ENCODE measurements at places on chromosomes 12 and 14.

GRCh38 chr14:99121319-99121875 lies 150.6 kb downstream of the BCL11B start:
- DNase-seq = no peak

DNA sequence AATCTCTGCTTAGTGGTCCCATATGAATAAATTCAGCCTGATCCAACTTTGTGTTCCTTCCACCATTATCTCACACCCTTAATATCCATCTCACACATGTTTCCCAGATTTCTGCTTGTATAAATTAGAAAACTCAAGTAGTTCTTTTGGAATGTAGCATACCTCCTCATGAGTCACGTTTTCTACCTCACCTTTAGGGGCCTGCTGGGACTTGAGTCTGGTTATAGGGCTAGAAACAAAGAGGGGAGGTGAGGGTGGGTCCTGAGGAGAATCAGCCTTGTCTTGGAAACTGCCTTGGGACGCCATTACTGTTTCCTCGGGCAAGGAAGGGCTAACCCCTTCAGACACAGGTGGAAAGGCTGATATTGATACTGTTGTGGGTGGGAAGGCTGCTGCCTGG lies 51.1 kb downstream of the EMP1 start:
- DNase-seq = no peak

GRCh38 chr12:106022568-106023012 lies 116.2 kb downstream of the NUAK1 start:
- DNase-seq = no peak

DNA sequence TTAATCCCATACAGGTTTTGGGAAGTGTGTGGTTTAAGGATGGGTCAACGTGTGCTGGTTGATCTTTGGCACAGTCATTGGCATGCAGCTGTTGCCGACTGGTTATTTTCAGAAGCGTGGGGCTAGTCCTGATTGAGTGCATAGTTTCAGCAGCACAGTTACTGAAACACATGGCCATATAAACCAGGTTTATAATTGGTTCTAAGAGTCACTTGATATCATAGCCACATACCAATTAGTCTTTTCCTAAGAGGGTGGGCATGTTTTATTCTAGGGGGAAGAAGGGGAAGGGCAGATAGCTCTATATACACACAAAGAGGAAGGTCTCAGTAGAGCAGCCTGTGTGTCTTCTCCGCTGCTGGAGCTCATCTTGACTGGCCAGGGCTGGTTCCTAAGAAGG lies 11.0 kb upstream of the RPS6KL1 start:
- DNase-seq = no peak

GRCh38 chr12:26124446-26125399 lies at the start of gene BHLHE41:
BHLHE41 (minus strand) TSS chr12:26125037; CDS start chr12:26124779, 258 bp downstream.
- DNase-seq = no peak

DNA sequence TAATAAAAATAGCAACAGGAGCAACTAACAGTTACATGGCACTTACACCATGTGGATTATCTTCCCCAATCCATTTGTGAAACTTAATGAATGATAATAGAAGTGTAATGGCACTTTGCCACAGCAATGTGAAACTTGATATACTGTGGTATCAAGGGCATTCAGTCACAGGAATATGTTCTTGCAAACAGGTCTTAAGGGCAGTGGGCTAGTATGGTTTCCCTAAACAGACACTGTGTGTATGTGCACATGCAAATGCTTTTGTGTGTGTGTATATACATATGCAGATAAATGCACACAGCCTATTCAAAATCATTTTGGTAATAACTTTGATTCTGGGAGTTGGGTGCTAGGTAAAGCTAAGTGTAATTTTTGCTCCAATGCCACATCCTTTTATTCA lies 26.2 kb upstream of the ARHGAP5 start:
- no peak for DNase-seq

DNA sequence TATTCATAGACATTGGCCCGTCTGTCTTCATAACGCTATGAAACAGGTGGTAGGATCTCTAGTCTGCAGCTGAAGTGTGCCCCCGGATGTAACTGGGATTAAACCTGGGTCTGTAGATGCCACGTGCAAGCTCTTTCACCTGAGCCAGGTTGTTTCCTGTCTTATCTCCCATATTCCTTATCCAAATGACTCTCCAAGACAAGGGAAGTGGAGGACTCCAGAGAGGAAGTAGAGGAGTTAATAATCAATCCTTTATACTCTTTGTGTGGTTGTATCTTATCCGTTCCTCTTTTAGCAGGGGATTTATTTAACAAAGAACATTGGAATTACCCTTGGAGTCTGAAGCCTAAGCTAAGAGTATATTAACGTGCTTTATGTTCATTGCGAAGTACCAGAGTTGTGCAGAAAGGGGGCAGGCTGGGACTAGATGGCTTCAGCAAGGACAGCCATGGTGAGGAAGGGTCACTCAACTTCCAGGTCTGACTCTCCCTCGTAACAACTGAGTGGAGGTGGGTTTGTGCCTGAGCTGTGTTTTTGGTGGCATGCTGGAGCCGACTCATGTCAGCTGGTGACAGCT lies 82.8 kb downstream of the RIN3 start:
- DNase-seq = no peak

DNA sequence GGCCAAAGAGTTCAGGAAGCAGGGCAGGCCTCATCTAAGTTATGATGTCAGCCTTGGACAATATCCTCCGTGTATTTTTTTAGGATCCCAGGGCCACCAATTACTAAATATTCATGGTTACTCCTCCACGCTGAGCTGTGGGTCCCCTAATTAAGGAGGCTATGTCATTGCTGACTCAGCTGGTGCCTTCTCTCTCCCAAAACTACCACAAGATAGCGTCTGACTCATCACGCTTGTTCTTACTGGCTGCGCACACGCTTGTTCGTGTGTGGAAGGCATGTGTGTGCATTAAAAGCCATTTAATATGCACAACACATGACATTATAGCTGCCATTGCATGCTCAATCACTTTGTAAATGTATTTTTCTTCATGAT lies 78.3 kb downstream of the GSC start:
- DNase-seq = no peak

DNA sequence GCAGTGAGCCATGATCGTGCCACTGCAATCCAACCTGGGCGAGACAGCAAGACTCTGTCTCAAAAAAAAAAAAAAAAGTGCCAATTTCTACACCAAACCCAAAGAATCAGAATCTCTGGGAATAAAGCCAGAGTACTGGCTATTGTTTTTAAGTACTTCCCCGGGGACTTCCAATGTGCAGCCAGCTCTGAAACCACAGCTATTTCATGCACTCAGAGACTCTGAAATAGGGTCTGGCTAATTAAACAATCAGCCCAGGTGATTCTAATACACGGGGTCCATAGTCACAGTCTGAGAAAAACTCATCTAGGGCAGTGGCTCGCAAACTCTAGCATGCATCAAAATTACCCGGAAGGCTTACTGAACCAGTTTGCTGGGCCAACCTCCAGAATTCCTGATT lies 56.3 kb downstream of the SIX6 start:
- DNase-seq = no peak

GRCh38 chr12:10363914-10364814 lies 25.7 kb downstream of the KLRK1 start:
- DNase-seq = no peak

GRCh38 chr14:54137614-54137961 lies 181.0 kb upstream of the BMP4 start:
- DNase-seq = no peak

DNA sequence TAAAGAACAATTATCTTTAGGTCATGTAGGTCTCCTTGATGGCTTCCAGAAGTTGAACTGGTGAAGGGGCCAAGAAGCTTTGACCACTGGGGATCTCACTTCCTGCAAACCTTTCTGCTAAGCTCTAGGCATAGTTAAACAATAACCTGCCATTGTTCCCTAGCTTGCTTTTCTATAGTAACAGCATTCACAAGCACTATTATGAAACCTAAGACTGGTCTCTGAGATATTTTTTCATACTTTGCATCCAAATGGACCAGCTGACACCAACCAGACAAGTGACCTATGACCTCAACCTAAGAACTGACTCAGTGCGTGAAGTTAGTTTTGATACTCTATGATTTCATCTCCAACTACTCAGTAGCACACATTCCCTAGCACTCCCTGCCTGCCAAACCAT lies 129.1 kb downstream of the PTPRB start:
- no peak for DNase-seq

GRCh38 chr14:63039866-63040265 lies 5.4 kb downstream of the KCNH5 start:
- DNase-seq = no peak

GRCh38 chr14:63611078-63611477 lies 30.6 kb downstream of the WDR89 start:
- DNase-seq = no peak

- no peak for DNase-seq
These were observed 24.5 kb downstream of the SETD1B start for GRCh38 chr12:121828306-121828705.

GRCh38 chr12:51898506-51898905 lies 8.8 kb upstream of the ACVRL1 start:
- DNase-seq = no peak

GRCh38 chr14:59622631-59623030 lies 46.0 kb upstream of the CCDC175 start:
- DNase-seq = no peak

DNA sequence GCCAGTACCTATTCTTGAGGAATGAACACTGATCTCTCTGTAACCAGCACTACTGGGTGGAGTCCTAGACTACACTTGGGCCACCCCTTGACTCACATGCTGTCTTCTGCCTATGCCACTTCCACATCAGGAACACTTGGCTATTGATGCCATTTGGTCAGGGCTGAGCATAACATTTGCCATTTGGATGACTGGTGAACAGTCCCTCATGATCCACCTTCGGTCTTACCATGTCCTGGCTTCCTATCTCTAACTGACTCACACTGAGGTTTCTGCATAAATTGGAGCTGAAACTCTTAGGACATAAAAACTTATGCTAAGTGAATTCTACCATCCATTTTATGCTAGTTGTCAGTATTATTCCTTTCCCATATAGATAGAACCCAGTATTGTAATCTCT lies 91.7 kb upstream of the PELI2 start:
- DNase-seq = no peak

GRCh38 chr12:132307976-132308852 lies 21.2 kb downstream of the GALNT9 start:
- DNase-seq = no peak

Data from stimulated activated CD4-positive, alpha-beta T cell treated with anti-CD3 and anti-CD28 coated beads, Interleukin-12 subunit alpha, Interleukin-12 subunit beta, amount 100 ng/mL, for 24 hours (primary cell).